ENCODE measurements at places on chromosomes 7 and 10. TPM values are rescaled to one million over a fixed set of nuclear protein-coding genes. Genes with fewer than 3 reads are reported as not detected.

OR2A42 gene
- polyA plus RNA-seq, result not detected

TRPV5 gene
- polyA plus RNA-seq, result not detected

SPDYE2 gene
- polyA plus RNA-seq, result 3.7 TPM

IFIT1B gene
- not detected for polyA plus RNA-seq

NEURL1 gene
- polyA plus RNA-seq, result 4.2 TPM

DNAJC12 gene
- 6.2 TPM for polyA plus RNA-seq

CXCL12 gene
- 11.1 TPM for polyA plus RNA-seq

ARL5B gene
- 21.5 TPM for polyA plus RNA-seq

COMMD3 gene
- polyA plus RNA-seq, result 92.3 TPM

PVRIG gene
- 1.4 TPM for polyA plus RNA-seq

GRCh38 chr10:71513936-71514335 is 117.2 kb downstream of the CDH23 start:
- DNase-seq, result no peak

GRCh38 chr7:95509199-95509598 is 23.5 kb downstream of the ASB4 start:
- peak; percentile 69 for DNase-seq

DNA sequence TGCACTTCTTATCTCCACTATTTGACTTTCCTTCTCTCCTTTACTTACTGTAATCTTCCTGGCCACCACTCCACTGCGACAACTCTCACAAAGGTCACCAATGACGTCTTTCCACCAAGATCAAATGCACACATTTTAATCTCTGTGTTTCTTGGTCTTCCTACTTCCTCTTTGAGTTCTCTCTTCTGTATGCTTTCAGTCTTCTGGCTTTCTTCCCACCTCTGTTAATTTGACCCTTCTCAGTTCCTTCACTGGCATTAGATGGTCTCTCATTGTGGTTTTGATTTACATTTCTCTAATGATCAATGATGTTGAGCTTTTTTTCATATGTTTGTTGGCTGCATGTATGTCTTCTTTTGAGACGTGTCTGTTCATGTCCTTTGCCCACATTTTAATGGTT is 31.9 kb downstream of the FAM107B start:
- no peak for DNase-seq

DNA sequence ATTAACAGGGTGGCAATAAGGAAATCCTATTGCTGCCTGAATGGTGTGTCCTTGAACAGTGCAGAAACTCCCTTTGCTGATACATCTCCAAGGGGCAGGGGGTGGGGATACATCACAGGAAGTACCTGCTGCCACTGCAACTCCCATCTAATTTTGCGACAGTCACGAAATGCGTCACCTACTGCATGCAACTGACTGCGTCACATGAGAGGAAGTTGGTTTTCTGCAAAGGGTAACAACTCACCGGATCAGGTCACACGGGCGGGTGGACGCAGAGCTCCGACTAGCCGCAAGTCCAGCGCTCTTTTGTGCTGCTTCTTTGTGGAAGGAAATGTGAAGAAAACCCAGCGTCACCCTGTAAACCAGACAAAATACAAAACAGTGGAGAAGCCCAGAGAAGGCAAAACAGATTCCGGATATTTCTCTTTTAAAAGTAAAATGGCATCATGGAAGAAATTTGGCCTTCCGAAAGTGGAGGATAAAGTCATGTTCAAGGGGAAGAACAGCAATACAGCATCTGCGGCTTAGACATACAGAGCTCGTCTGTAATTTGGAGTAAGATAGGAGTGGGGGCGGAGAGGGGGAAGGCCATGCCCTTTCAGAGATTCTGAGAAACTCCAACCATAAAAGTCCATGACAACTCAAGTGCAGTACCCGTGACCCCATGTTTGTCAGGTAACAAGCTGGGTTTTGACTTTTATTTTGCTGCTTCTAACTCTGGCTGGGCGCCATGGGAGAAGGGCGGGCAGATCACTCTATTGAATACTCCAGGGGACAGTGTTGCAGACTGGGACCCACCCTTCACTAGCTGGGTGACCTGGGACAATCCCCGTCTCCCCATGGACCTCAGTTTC is 32.3 kb upstream of the PLEKHS1 start:
- no peak for DNase-seq

- DNase-seq, result no peak
Observed at GRCh38 chr10:27618906-27619305, 114.8 kb downstream of the RAB18 start.

GRCh38 chr7:11168650-11169170 is 195.0 kb downstream of the PHF14 start:
- no peak for DNase-seq

- no peak for DNase-seq
Observed at GRCh38 chr10:119139464-119140067, 25.9 kb downstream of the SFXN4 start.

DNA sequence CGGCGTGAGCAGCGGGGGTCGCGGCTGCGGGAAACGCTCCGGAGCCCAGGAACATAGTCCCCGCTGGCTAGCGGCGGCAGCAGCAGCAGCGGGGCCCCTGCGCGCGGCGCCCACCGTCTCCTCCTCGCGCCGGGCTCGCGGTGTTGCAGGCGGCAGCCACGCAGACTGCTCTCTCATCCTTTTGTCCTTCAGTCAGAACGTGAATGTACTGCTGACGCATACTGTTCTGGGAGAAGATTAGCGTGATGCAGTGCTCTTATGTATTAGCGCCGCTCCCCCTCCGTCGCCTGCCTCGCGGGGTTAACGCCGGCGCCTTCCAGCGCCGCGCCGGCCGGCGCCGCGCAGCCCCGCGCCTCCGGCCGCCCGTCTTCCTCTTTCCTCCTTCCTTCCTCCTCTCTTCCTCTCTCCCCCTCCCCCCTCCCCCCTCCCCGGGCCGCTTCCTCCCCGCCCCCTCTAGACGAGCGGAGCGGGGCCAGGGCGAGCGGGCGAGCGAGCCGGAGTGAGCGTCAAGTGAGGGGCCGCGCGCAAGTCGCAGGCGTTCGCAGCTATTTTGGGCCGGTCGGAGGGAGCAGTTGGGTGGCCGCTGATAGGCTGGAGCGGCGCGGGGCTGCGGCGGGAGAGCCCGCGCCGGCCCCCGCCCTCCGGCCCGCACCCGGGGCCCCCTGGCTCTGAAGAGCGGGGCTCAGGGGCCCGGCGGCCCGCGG is 816 bp upstream of the LRRC4 start:
- peak; percentile 89 for DNase-seq

GRCh38 chr7:117143580-117143979 is 179.3 kb downstream of the WNT2 start:
- no peak for DNase-seq

- no peak for DNase-seq
Observed at GRCh38 chr10:31000867-31001266, 30.8 kb downstream of the ZNF438 start.

GRCh38 chr7:19932549-19933249 is 159.3 kb upstream of the TMEM196 start:
- no peak for DNase-seq

DNA sequence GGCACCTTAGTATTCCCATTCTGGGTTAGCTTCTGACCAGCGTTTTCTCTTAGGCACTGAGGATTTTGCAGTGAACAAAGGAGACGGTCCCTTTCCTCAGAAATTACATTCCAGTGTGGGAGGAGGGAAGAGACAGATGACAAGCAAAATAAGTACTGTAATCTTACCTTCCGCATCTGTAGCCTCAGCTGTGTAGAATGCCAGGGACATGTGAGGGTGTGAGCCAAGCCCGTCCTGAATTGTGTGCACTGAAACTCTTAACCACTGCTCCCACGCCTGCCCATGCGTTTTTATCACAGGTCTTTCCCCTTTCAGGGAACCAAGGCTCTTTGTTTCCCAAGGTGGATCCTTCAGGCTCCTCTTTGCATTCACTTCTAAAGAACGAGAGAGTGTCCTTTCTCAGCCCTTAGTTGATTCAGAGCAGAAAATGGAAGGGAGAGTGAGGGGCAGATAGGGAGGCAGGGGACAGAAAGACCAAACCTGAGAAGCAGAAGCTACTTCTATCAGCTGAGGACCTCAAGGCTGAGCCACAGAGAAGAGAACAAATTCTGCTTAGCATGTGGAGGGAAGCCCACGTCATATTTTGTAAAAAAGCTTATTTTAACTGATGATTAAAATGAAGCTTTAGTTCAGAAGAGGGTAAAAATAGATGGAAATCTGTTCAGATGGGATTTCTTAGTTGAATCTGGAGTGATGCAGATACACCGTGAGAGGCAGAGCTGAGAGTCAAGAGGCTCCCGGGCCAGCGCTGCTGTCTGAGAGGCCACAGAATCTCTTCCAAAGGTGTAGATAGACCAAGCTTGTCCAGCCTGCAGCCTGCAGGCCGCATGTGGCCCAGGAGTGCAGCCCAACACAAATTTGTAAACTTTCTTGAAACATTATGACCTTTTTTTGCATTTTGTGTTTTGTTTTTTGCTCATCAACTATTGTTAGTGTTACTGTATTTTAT is 122.5 kb downstream of the CCNY start:
- DNase-seq, result no peak

GRCh38 chr7:155787171-155787851 is 25.0 kb downstream of the SHH start:
- no peak for DNase-seq

GRCh38 chr7:159078911-159079270 is 65.8 kb downstream of the VIPR2 start:
- DNase-seq, result no peak

DNA sequence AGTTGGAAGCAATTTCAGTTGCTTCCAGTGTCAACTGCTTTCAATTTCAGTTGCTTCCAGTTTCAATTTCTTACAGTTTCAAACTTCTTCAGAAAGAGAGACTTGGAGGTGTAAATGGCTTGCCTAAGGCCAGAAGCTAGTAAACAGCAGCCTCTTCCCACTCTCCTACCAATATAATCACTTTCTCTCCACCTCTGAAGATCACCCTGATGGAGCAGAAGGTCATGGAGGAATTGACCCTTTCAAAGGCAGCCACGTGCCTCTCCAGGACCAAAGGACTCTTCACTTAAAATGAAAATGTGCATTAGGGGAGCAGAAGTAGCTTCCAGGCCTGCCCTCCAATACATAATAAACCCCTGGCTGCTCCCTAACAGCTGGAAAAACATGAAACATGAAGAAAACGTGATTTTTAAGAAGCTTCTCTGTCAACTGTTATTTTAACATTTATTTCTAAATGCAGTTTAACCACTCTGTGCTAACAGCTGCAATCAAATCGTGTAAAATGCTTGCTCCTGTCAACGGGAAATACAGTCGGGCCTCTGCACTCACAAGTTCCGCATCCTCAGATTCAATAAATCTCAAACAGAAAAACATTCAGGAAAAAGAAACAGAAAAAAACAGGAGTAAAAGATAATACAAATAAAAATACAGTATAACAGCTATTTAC is 1020.6 kb downstream of the XPNPEP1 start:
- DNase-seq, result no peak

- DNase-seq, result no peak
Observed at GRCh38 chr7:34313289-34313688, 344.7 kb upstream of the NPSR1 start.

GRCh38 chr10:70587045-70587658 is 15.4 kb downstream of the PRF1 start:
- no peak for DNase-seq

DNA sequence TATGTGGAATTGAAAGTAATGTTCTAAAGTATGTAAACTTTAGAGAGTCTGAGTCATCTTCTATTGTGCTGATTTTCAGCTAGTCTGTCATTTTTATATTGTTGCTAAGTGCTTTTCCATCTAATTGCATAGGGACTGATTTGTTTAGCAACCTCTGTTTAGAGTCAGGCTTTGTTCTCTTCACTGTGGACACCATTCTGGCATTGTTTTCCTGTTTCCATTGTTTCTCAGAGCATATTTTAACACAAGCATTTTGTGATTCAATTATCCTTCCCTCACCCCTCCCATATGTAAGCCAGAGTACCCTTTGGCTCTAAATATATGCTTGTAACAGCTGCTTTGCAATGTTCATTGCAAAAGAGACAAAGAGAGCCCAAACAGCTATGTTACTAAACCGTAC is 748.4 kb upstream of the PHF14 start:
- no peak for DNase-seq

DNA sequence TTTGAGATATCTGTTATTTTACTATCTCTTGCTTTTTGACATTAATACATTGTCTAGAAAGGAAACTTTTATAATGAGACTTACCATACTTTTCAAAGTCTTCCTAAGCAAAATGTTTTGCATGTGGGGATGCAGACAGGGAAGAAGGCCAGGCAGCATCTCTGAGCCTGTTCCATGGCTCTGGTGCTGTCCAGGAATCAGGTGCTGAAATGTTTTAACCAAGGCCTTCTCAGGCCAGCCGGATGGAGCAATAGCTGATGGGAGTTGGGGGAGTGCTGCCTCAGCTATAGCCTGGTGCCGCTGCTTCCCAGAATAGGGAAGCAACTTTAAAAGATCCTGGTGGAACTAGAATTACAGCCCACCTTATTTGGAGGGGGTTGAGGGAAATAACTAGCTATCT is 38.5 kb downstream of the CRTAC1 start:
- DNase-seq, result peak; percentile 68

GRCh38 chr10:125159932-125160855 is at the start of gene CTBP2:
Gene CTBP2, minus strand, starts transcription at chr10:125160563.
- peak; percentile 84 for DNase-seq

DNA sequence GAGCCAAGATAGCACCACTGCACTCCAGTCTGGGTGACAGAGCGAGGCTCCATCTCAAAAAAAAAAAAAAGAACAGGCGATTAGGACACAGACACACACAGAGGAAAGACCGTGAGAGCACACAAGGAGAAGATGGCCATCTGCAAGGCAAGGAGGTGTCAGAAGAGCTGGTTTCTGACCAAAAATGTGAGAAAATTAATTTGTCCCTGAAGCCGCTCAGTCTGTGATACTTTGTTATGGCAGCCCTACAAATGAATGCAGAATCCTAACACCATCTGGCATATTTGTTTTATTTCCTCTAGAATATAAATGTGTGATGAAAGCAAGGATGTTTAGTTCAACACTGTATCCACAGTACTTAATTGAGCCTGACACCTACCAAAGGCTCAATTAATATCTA is 69.7 kb downstream of the ZFAND4 start:
- DNase-seq, result no peak

DNA sequence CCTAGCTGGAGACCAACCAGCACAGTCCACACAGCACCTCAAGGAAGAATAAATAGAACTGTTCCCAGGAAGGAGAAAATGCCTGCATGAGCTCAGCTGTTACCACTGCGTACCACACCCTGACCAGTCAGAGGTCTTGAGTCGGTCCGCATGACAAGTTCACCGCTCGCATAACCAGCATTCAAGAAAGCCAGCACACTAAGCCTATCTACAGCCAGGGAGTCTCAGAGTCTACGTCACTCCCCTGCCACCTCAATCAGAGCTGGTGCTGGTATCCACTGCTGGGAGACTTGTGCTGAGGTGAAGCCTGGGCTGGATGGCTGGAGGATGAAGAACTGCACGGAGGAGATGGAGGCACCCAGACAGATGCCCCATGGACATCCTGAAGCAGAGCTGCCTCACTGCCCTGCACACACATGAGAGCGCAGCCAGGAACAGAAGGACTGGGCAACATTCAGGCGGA is 19.6 kb downstream of the AKR1C1 start:
- DNase-seq, result peak; percentile 32

GRCh38 chr7:90271753-90272152 is 26.8 kb downstream of the CFAP69 start:
- DNase-seq, result no peak

DNA sequence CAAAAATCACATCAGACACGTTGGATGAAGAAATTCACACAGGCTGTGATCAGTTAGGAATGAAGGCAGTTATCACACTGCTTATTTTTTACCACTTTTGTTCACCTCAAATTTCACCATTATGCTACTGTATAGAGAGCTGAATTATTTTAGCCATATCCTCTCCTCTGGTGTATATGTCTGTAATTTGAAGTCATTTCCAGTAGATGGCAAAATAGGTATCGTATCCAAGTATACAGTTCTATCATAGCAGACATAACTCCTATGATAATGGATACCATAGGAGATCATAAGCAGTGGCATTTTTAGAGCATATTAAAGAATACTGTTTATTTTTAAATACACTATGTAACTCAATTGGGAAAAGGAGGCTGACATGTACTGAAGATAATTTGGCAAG is 909.7 kb downstream of the DNAJB9 start:
- no peak for DNase-seq

Measured in hepatocyte (in vitro differentiated cells).